ENCODE measurements at places on chromosomes 2 and 18.
A peak's percentile ranks its signal among the peaks of the same experiment; 100 is the strongest.

DNA sequence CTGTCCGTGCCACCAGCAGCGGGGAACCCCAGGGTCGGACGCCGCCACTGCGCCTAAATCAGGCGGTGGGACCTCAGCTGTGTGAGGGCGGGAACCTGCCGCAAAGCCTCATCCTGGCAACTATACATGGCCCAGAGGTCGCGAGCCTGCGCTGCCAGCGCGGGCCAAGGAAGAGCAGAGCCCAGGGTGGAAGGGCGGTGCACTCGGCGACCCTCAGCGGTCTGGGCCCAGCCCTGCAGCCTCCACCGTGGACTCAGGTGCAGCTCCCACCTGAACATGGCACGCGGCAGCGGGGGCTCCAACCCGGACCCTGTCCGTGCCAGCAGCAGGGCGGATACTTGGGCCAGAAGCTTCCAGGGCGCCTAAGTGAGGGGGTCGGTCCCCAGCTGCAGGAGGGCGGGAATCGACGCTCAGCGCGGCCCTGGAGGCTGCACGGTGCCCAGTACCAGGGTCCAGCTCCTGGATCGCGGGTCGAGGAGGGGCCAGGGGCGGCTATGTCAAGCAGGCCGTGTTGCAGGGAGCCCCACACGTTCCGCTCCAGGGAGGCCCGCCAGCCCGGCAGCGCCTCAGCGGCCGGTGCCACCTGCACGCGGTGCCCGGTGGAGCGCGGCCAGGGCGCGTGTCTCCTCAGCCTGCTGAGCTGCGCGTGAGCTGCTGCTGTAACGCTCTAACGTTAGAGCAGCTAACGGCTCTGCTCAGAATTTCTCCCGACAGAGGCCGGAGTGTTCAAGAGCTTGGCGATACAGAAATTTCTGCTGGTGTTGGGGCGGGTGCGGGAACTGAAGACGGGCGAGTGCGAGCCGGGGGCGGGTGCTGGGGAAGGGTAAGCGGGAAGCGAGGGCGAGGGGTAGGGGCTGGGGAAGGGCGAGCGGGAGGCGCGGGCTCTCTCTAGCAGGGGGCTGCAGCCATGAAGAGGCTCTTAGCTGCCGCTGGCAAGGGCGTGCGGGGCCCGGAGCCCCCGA, at the start of gene ANKRD30B:
Gene ANKRD30B, plus strand, starts transcription at position 660 of the 962 bp plus-strand sequence. Its CDS starts 248 bp downstream, at position 908.
- DNase-seq, result no peak

- DNase-seq, result no peak
Observed at GRCh38 chr2:38697116-38697840, 31.4 kb downstream of the GALM start.

DNA sequence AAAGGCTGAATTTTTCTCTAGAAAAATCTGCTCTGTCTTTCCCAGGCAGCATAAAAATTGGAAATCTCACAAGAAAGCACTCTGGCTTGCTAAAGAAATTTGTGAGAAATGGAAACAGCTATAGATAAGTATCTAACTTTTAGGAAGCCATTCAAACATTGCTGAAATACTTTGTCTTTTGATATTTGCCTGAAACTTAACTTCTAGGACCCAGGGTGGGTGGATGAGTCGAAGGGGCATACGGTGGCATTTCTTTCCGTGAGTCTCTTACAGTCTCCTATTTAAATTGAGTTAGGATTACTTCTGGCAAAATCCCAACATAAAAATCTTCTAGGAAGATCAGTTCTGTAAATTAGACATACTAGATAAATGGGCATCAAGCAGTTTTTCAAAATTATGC, 532 bp upstream of the COL3A1 start:
- DNase-seq, result no peak

DNA sequence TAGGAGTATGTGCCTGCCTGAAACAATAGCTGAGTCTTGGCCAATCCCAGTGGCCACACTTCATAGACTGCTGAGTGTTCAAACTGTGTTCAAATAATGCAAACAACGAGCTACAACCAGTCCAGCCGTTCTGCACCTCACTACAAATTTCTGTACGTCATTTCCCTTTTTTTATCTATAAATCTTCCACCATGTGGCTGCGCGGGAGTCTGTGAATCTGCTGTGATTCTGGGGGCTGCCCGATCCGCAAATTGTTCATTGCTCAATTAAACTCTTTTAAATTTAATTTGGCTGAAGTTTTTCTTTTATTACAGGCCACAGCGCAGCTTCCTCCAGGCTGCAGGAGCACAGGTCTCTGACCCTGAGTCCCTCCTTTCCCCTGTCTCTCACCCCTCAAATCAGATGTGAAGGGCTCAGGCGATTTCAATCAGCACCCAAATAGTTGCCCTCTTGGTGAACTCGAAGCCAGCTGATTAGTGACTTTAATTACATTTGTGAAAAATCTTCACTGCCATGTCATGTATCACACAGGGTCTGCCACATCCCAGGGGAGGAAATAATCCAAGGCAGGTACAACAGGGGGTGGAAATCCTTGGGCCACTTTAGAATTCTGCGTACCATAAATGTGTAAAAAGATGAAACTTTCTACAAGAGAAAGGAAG, 145.6 kb downstream of the NDUFA10 start:
- DNase-seq, result no peak

DNA sequence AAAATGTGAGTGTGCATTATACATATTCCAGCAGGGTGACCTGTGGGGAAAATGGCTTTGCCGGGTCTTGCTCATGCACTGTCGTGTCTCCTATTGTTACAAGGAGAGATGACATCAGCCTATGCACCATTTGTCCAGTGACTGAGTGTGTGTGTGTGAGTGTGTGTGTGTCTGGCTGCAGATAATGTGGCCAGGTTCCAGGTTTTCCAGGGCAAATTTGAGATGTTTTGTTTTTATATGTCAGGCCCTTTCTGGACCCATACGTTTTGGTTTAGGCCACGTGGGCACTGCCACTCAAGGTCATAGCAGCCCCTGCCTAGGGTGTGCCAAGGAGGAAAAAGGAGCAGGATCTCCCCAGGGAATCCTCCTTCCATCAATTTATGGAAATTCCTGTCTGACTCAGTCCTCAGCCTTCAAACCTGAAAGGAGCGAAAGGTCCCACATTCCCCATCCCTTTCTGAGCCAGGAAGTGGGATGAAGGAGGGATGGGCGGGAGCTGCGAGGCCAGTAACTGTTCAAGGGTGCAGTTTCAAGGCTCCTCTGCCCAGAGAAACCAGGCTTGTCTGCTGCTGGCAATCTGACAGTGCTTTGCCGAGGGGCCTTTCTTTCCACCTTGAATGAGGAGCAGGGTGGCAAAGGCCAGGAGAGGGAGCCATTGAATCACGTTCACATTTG, 93.0 kb upstream of the SMAD2 start:
- no peak for DNase-seq

DNA sequence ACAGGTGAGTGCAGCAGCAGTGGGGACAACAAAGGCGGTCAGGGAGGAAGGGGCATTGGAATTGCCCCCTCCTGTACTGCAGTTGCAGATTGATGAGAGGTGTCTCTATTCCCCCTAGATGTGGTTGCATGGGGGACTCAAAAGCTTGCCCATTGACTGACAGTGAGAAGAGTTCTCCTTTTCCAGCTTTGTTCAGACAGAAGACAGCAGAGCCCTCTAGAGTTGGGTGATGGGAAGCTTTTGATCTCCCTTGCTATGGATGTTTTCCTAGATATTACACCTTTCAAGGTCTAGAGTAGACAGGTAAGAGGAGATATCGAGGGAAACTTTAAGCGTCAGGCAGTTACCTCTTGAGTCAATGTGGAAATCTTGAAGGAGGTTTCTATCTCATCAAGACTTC, 2.9 kb downstream of the PROKR1 start:
- no peak for DNase-seq

DNA sequence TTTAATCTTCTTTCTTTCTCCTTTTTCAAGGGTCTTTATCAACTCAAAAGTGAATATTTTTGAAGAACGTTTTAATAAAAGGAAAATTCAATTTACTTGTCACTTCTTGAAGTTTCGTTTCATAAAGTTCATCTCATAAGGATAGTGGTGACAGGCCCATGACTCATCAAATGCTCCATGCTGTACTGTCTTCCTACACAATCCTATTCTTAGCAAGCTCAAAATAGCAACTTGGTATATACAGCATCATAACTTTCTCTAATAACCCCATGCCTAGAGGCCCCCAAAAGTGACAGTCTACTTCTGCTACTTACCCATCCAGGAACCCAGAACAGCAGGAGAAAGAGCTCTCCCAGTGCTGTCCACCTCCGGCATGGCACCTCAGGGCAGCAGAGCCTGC, 7.7 kb downstream of the FBXO15 start:
- no peak for DNase-seq

DNA sequence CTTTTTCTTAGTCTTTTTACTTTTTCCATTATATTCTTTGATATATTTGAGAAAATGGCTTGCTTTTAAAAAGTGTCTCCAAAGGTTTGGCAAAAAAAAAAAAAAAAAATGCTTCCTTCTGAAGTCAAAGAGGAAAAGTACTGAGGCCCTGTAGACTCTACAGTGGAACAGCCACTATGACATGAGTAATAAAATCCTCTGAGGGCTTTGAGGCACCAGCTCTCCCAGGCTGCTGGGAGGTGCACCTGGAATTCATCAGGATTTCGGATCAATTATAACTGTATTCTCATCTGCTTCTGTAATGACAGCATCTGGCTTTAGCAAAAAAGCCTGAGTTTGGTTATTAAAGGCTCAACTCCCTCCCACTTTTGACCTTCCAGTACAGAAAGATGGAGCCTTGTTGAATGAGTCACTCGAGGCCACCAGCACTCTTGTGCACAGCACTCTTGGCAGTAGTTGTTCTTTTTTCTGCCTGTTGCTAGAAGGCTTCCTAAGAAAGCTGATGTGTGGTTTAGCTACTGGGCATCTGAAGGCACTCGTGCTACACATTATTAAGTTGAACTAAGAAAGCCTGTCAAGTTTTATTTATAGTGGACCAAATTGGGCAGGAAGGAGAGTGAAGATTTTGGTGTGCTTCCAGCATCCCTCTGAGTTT, 131.3 kb downstream of the PRPF40A start:
- no peak for DNase-seq

DNA sequence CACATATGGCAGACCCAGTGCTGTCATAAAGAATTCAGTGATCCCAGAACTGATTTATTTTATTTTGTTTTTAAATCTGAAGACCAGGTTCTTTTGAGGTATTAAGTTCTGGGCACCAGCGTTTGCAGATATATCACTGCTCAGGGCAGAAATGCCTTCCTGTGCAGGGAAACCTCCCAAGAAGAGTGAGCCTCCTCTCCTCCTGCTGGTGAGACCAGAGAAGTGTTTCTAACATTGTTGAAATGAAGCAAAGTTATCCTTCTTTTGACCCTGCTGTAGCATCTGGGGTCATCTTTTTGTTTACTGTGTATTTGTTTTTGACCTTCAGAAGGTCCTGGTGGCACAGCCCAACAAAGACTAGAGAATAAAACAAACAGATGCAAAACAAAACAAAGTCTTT, 94.0 kb downstream of the AQP4 start:
- no peak for DNase-seq

GRCh38 chr2:171794918-171795317, 99.1 kb downstream of the SLC25A12 start:
- no peak for DNase-seq

- DNase-seq, result no peak
Observed at GRCh38 chr2:217054791-217055190, 194.9 kb upstream of the TNP1 start.

- DNase-seq, result no peak
Observed at GRCh38 chr18:191725-192124, 33.4 kb downstream of the USP14 start.

GRCh38 chr2:31075941-31076590, 62.2 kb downstream of the GALNT14 start:
- DNase-seq, result no peak

DNA sequence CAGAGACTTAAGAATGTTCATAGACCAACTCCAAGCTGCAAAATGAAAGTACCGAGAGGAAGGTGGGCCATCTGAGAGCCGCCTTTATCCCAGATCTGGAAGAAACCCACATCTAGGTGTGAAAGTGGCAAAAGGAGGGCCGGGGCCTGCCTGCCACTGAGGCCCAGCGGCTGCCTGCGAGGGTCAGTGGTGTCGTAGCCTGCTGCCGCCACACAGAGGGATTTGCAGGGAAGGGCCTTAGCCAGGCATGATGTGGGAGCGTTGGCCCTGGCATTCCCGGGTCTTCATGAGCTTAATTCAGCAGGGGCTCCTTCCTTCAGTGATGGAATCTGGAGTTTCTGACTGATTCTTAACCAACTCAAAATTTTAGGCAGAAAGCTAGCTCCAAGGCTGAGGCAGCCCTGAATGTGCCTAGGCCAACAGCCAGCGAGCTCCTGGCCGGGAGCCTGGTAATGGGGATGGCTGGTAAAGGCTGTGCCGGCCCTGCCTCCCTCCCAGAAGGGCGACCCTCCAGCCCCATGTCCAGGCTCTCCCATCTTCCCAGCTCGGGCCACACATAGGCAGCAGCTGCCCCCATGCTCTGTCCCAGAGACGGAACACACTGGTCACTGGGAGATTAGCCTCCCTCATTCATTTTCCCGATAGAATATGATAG, 230.1 kb downstream of the AGAP1 start:
- DNase-seq, result peak; percentile 68

DNA sequence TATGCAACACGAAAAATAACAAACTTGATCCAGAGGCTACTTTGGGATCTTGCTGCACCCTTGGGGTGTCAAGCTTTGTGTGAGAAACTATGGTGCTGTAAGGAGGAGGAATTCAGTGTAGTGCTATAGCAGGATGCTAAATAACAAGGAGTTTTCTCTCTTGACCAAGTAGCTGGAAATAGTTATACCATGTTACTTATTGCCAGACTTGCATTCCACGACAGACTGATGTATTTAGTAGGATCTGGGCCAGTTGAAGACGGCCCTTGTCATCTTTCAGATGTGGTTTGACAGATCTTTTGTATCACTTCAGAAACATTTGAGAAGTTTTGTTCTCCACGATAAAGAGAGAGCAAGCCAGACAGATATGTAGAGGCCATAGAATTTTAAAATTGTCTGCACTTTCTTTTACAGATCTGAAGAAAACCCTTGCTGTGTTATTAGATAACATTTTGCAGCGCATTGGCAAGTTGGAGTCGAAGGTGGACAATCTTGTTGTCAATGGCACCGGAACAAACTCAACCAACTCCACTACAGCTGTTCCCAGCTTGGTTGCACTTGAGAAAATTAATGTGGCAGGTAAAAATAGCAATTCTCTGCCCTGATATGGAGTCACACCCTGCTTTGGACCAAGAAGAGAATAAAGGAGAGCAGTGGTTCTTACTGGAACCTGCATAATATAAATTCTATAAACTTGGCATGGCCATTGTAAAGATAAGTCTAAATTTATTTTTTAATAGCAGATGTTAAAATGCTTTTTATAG, 16.3 kb downstream of the MGAT5 start:
- DNase-seq, result no peak
